ENCODE measurements at places on chromosomes 13 and 19. TPM values are rescaled to one million over a fixed set of nuclear protein-coding genes. Genes with fewer than 3 reads are reported as not detected.
A peak's percentile ranks its signal among the peaks of the same experiment; 100 is the strongest.

DNA sequence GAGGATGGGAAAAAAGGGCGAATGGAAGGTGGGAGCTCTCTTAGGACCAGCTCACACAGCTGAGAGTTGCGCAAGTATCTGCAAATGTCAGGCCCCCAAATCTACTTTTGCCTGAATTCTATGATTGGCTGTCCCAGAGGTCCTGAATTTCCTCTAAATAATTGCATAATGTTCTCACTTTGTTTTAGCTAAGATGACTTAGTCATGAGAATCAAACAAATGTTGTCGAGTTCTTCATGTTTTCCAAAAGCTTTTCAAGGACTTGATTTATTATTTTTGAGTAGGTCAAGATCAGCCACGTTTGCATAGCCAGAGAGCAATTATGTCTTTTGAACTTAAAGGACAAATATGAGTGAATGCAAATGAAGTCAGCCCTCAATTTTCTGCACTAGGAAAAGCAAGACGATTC is 246.6 kb upstream of the MAB21L1 start:
- no peak overlapping the region for H3K27ac ChIP-seq
- H3K27me3 ChIP-seq, result peaks cover 21% of the 10 kb centered on the region
- no peaks in the 10 kb centered on the region for H3K36me3 ChIP-seq

KCNJ14 gene
- 1.4 TPM for total RNA-seq

GRCh38 chr19:39845584-39845932 is 621 bp downstream of the FBL start:
- no peaks in the 10 kb centered on the region for H3K36me3 ChIP-seq
- H3K4me1 ChIP-seq, result peaks cover 38% of the 10 kb centered on the region
- peak overlapping the region; percentile 92 for H3K27ac ChIP-seq
- DNase-seq, result no peak

GRCh38 chr19:33830264-33830663 is 33.6 kb downstream of the KCTD15 start:
- no peak overlapping the region for H3K27ac ChIP-seq
- no peak overlapping the region for H3K4me3 ChIP-seq

DNA sequence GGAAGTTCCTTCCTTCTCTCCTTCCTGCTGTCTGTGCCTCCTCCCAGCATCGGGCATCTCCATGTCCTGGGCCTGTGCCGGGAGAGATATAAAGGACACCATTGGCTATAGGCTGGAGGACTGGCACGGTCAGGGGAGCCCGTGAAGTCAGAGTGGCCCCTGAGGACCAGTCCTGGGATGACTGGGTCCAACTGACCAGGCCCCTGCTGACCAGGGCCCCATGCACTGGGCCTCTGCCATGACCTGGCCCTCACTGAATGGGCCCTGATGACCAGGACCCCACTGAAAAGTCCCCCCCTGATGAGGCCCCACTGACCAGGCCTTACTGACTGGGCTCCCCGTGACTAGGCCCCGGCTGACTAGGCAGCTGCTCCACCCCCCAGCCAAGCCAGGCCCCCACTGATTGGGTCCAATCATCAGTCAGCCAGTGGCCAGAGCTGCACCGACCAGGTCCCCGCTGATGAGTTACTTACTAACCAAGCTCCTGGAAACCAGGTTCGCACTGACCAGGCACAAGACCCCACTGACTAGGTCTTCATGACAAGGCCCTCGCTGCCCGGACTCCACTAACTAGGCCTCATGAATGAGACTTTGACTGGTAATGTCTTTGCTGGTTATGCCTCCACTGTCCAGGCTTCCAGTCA is 20.0 kb upstream of the ZNF14 start:
- no peak overlapping the region for H3K4me3 ChIP-seq
- DNase-seq, result no peak
- H3K4me1 ChIP-seq, result no peaks in the 10 kb centered on the region
- no peak overlapping the region for H3K27ac ChIP-seq

GRCh38 chr19:39347332-39348164 is 5.3 kb downstream of the SAMD4B start:
- no peaks in the 10 kb centered on the region for H3K27me3 ChIP-seq
- no peak overlapping the region for H3K4me3 ChIP-seq
- no peak overlapping the region for H3K27ac ChIP-seq
- H3K4me1 ChIP-seq, result peaks cover 48% of the 10 kb centered on the region
- no peak for DNase-seq

KLK3 gene
- total RNA-seq, result not detected

DNA sequence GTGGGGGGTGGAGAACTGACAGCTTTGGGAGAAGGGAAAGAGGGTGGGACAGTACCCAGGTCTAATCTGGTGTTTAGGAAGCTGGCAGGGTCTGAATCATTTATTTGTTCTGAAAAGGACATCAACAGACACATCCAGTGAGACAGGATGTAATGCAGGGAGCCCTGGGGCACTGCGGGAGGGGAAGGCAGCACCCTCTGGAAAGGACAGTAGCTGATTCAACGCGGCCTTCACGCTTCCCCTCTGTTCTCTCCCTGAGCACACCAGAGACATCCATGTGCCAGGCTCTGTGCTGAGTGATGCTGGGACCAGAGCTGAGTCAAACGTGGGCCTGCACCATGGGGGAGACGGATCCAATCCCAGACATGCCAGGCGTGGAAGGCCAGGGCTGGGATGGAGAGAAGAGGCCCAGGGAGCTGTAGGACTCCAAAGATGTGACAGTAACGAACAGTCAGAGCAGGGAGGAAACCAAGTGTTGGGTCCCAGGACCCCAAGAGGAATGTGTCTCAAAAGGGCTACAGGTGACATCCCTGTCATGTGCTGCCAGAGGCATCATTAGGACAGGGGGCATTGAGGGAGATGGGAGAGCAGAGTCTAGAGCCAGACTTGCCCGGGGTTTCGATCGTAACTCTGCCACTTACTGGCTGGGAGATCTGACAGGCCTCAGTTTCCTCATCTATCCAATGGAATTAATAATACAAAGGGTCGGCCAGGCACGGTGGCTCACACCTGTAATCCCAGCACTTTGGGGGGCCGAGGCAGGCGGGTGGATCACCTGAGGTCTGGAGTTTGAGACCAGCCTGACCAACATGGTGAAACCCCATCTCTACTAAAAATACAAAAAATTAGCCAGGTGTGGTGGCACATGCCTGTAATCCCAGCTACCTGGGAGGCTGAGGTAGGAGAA is 1.7 kb downstream of the ETFB start:
- DNase-seq, result no peak
- H3K27ac ChIP-seq, result peak overlapping the region; percentile 48

DNA sequence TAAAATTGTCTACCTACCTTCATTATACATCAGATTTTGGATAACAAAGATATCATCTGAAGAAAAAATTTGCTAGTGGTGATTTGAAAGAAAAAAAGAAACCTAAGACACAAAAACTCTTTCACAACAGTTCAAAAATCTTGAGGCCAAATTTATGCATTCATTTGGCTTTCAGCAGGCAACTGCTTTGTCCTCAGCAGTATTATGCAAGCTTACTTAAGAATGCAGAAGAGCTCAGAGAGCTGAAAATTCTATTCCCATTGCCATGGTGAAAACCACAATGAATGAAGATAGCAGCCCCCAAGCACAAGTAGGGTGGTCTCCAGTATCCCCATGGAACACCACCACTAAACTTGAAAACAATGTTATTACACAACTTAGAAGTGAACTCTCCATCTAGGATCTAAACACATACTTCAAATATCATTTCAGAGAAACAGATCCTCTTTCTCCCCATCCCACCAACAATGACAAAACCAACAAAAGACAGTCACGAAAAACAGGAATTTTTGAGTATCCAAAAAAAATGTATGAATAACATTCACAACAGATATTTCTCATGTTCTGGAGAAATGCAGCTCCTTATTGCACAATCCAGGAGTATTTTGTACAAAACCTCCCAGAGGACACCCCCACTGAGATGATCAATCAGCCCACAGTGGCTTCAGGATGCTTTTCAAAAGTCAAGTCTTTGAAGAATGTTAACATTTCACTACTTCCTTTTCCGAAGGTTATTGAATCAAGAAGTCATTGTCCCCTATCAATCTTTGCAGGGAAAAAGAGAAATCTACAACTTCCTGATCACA is 192.7 kb downstream of the LHFPL6 start:
- no peaks in the 10 kb centered on the region for H3K4me1 ChIP-seq
- no peak overlapping the region for H3K4me3 ChIP-seq
- peaks cover 7% of the 10 kb centered on the region for H3K27me3 ChIP-seq
- no peak overlapping the region for H3K27ac ChIP-seq

DNA sequence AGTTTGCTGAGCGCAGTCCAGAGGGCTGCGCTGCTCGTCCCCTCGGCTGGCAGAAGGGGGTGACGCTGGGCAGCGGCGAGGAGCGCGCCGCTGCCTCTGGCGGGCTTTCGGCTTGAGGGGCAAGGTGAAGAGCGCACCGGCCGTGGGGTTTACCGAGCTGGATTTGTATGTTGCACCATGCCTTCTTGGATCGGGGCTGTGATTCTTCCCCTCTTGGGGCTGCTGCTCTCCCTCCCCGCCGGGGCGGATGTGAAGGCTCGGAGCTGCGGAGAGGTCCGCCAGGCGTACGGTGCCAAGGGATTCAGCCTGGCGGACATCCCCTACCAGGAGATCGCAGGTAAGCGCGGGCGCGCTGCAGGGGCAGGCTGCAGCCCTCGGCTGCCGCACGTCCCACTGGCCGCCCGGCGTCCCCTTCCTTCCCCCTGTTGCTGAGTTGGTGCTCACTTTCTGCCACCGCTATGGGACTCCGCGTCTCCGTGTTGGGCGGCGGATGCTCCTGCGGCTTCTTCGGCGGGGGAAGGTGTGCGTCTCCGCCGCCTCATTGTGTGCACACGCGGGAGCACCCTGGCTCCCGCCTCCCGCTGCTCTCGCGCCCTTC is 772 bp downstream of the GPC6 start:
- no peaks in the 10 kb centered on the region for H3K4me1 ChIP-seq
- peaks cover 44% of the 10 kb centered on the region for H3K27me3 ChIP-seq
- H3K4me3 ChIP-seq, result peak overlapping the region; percentile 19
- H3K36me3 ChIP-seq, result no peaks in the 10 kb centered on the region

ZNF223 gene
- total RNA-seq, result 3.3 TPM

- H3K27ac ChIP-seq, result no peak overlapping the region
- H3K4me1 ChIP-seq, result no peaks in the 10 kb centered on the region
- no peak for DNase-seq
- no peaks in the 10 kb centered on the region for H3K27me3 ChIP-seq
- H3K4me3 ChIP-seq, result no peak overlapping the region
Measured at GRCh38 chr13:47555235-47555634, 445.8 kb downstream of the SUCLA2 start.

DNA sequence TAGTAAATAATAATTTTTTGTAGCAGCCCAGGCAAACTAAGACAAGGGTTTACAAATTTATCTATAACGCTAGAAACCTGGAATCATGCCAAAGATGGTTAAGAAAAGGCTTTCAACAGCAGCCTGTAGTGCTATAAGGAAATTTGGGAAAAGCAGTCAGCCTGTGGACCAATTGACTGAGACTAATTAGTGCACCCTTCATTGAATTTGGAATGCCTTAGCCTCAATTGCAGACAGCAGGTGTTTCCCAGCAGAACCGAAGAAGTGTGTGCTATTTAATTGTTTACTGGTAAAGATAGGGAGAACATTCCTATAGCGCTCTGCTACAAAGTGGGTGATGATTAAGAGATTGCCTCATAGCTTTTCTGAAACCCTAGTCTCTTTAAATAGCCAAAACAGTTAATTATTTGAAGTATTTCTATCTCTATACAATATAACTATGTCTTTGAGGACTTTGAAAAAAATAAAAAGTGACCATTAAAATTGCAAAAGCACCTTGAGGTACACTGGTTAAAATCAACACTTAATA is 1884.3 kb upstream of the PCDH20 start:
- no peaks in the 10 kb centered on the region for H3K4me1 ChIP-seq
- DNase-seq, result no peak
- H3K36me3 ChIP-seq, result no peaks in the 10 kb centered on the region
- no peaks in the 10 kb centered on the region for H3K27me3 ChIP-seq
- no peak overlapping the region for H3K4me3 ChIP-seq

All from activated naive CD8-positive, alpha-beta T cell treated with anti-CD3 and anti-CD28 coated beads, Interleukin-2, amount 10 ng/mL, durations not matched to agents 7 days and 5 days (primary cell).